ENCODE measurements at places on chromosomes 3 and 15.
A peak's percentile ranks its signal among the peaks of the same experiment; 100 is the strongest.

DNA sequence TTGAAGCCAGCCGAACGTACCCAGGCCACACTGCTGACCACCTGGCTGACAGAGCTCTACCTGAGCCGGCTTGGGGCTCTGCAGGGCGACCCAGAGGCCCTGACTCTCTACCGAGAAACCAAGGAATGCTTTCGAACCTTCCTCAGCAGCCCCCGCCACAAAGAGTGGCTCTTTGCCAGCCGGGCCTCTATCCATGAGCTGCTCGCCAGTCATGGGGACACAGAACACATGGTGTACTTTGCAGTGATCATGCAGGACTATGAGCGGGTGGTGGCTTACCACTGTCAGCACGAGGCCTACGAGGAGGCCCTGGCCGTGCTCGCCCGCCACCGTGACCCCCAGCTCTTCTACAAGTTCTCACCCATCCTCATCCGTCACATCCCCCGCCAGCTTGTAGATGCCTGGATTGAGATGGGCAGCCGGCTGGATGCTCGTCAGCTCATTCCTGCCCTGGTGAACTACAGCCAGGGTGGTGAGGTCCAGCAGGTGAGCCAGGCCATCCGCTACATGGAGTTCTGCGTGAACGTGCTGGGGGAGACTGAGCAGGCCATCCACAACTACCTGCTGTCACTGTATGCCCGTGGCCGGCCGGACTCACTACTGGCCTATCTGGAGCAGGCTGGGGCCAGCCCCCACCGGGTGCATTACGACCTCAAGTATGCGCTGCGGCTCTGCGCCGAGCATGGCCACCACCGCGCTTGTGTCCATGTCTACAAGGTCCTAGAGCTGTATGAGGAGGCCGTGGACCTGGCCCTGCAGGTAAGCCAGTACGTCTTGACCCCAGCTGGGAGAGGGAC, 6.2 kb downstream of the VPS18 start:
- no peak for DNase-seq

DNA sequence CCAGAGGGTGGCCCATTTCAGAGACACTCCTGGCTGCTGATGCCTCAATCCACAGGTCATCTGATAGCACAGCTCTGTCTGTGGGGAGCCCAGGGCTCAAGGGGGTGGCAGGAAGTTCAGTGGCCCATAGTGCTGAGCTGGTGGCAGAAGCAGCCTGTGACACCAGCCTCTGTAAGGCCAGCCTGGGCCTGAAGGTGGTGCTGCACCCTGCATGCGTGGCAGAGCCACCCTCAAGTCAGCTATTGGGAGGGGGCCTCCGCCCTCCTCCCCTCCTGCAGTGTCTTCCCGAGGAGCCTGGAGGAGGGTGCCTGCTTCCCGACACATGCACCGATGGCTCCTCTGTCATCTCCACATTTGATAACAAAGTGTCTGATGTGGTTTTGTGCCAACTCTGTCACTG, 3.0 kb downstream of the PLA1A start:
- peak; percentile 54 for DNase-seq

GRCh38 chr15:31034152-31034551, 42.7 kb upstream of the MTMR10 start:
- no peak for DNase-seq

GRCh38 chr15:80264031-80264430, 12.0 kb upstream of the CTXND1 start:
- DNase-seq: no peak

DNA sequence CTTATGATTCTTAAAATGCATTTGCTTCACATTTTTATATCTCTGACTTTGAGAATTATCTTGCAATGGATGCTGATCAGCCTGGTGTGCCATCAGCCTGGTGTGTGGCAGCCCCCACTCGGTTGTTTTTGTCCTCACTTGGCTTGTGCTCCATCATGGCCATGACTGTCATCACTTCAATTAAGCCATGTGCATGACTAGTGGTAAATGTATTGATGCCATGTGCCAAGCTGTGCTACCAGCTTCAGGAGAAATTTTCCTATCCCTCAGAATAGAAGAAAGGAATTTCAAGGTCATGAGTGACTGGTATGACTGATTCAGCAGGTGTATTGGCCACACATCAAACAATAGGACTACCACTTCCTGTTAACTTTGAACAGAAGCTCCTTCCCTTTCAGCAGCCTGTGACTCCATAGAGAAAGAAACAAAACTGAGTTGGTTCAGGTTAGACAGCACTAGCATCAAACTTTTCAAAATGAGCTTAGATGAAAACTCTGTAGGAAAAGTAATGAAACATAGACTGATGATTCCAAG, 251.7 kb downstream of the GRM7 start:
- no peak for DNase-seq

Data from KBM-7 (cell line).